ENCODE measurements at places on chromosomes 2 and 18.

DNA sequence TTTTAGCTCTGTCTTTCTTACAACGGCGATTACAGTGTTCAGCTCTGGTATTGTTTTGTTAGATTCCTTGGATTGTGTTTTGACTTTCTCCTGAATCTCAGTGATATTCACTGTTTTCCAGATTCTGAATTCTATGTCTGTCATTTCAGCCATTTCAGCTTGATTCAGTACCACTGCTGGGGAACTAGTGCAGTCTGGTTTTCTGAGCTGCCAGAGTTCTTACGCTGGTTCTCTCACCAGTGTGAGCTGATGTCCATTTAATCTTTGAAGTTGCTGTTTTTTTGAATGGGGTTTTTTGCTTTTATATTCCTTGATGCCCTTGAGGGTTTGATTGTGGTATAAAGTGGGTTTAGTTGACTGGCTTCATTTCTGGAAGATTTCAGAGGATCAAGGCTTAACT, 37.4 kb upstream of the THUMPD2 start:
- DNase-seq: no peak

- no peak for DNase-seq
These were observed 23.7 kb downstream of the RNF125 start for GRCh38 chr18:32042337-32042736.

- peak; percentile 33 for DNase-seq
These were observed 102.6 kb downstream of the HS6ST1 start for GRCh38 chr2:128215897-128216642.

GRCh38 chr18:63169853-63170252, 149.7 kb downstream of the BCL2 start:
- DNase-seq: no peak

DNA sequence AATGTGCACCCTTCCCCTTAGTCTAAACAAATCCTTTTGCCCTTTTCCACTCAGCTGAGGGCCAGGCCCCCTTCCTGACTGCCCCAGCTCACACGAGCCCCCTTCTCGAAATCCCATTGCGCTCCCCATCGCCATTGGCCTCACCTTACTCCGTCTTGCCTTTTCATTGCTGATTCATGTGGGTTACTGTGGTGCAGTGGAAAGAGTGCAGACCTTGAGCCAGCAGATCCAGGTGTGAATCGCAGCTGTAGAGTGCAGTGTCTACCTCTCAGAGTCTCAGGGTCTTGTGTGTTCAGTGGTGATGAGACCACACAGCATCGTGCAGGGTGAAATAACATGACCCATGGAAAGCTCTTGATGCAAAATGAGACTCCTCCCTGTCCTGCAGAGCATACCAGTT, 132.4 kb upstream of the APCDD1 start:
- DNase-seq: no peak

- no peak for DNase-seq
These were observed 131.1 kb downstream of the PPP1R1C start for GRCh38 chr2:182116774-182117173.

GRCh38 chr2:16653083-16653375, 12.6 kb downstream of the CYRIA start:
- no peak for DNase-seq

DNA sequence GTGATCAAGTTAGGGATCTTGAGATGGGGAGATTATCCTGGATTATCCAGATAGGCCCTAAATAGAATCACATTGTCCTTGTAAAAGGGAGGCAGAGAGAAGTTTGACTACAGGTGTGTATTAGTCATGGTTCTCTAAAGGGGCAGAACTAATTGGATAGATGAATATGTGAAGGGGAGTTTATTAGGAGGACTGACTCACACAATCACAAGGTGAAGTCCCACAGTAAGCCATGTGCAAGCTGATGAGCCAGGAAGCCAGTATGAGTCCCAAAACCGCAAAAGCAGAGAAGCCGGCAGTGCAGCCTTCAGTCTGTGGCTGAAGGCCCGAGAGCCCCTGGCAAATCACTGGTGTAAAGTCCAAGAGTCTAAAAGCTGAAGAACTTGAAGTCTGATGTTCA, 275.8 kb downstream of the KCNS3 start:
- peak; percentile 28 for DNase-seq

- no peak for DNase-seq
These were observed 18.2 kb upstream of the DUSP2 start for GRCh38 chr2:96163415-96163767.

DNA sequence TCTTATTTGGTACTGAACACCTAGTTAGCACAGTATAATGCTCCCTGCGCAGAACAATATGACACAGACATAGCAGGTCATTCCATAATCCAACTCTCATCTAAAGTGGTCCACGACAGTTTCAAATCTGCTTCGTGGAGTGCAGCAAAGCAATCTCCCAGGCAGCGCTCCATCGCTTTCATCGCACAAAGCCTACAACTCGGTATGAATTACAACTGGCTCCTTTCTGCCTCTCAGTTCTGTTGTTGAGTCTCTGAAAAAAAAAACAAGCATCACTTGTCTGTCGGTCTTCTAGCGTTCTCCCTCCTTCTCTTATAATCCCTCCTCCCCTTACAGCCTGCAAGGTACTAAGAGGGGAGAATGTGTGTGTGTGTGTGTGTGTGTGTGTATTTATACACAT, 123.5 kb downstream of the FIGN start:
- no peak for DNase-seq

- DNase-seq: peak; percentile 65
These were observed 6.9 kb downstream of the HDAC4 start for GRCh38 chr2:239393941-239394340.

DNA sequence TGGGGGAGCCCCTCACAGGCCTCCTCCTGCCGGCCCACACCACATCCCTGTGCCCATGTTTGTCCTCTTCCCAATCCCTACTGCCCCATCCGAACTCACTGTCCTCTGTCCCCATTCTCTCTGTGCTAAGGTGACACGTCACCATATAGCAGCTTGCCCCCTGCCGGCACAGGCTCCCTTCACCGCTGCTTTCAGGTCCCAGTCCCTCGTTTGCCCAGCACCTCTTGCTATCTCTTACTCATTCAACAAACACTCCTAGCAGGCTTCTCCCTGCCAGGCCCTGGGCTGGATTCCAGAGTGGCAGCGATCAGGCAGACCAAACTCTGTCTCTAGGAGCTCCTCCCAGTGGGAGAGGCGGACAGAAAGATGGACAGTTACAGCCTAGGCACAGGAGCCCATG, 74.3 kb downstream of the TFCP2L1 start:
- no peak for DNase-seq

- DNase-seq: no peak
These were observed 108.3 kb upstream of the NOSTRIN start for GRCh38 chr2:168694173-168694572.

- DNase-seq: no peak
These were observed 73.3 kb downstream of the RPIA start for GRCh38 chr2:88764850-88765153.

DNA sequence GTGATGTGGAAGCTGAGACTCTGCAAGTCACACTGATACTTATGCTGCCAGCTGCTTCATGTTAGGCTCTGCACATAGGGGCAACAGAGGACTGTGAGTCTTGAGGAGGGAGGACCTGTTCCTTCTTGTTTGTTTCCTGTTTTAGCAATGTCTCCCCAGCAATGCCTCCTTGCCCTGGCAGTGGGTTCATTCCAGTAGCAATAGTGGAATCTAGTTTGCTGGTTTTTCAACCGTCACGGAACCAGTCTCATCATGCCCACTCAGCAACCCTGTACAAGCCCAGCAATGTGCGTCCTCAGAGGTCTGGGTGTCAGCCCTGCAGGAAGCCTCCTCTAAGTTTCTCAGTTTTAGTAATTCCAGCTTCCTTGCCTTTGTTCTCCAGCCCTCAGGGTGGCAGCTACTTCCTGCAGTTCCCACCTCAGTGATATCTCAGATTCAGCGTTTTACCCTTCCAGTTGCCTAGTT, 20.5 kb upstream of the ITGB6 start:
- no peak for DNase-seq

DNA sequence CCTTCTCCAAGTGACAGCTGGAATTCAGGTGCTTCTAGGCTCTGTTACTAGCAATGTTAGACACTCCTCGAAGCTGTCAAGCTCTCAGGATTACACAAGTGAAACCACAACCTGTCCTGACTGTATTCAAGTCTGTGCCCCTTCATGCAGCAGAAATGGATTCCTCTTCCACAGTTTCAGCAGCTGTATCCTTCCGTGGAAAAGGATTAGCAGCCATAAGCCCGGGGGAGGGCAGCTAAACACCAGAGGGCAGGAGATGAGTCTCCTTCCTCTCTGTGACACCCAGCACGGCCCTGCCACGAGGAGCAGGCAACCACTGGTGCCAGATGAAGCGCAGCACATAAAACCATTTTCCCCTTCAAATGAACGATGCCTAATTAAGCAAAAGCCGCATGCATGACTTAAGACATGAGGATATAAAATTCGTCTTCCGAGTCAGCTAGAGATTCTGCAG, 1.2 kb downstream of the ST3GAL5 start:
- peak; percentile 48 for DNase-seq

- no peak for DNase-seq
These were observed 6.9 kb upstream of the BOK start for GRCh38 chr2:241551599-241551997.

GRCh38 chr18:63229971-63230370, 89.6 kb downstream of the BCL2 start:
- no peak for DNase-seq

- no peak for DNase-seq
These were observed 127.7 kb downstream of the SOCS6 start for GRCh38 chr18:70416496-70416895.

DNA sequence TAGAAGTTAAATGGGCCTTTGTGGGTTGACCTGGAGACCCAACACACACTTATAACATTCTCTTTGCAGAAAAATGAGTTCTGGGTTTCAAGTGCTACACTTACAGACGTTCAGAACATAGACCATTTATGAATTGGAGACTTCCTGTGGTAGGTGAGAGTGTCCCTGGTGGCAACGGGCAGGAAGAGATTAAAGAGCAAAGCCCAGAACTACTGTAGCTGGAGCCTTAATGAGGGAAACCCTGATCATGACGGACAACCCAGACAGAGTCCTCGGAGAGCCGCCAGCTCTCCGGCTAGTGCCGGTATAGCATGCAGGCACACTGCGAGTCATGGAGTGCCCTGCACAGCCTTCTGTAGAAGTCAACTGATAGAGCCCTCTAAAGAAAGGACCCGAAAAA, 44.5 kb upstream of the RMDN2 start:
- no peak for DNase-seq

- DNase-seq: peak; percentile 68
These were observed 14.1 kb downstream of the LAMA3 start for GRCh38 chr18:23703057-23703986.

DNA sequence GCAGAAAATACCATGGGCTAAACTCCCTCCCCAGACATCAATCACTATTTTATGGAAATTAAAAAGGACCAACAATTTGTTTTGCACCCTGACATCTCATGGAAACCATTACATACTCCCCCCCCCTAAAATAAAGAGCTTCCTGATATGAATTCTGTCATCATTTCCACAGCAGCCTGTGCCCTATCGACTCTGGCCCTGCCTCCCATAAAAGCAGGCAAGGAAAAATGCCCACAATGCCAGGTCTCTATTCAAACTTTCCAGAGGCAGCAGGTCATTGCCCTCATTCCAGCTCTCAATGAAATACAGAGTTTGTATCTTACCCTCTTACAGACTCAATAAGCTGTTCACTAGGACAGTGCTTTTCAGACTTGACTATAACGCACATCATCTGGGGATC, 254.4 kb upstream of the TANK start:
- DNase-seq: no peak

DNA sequence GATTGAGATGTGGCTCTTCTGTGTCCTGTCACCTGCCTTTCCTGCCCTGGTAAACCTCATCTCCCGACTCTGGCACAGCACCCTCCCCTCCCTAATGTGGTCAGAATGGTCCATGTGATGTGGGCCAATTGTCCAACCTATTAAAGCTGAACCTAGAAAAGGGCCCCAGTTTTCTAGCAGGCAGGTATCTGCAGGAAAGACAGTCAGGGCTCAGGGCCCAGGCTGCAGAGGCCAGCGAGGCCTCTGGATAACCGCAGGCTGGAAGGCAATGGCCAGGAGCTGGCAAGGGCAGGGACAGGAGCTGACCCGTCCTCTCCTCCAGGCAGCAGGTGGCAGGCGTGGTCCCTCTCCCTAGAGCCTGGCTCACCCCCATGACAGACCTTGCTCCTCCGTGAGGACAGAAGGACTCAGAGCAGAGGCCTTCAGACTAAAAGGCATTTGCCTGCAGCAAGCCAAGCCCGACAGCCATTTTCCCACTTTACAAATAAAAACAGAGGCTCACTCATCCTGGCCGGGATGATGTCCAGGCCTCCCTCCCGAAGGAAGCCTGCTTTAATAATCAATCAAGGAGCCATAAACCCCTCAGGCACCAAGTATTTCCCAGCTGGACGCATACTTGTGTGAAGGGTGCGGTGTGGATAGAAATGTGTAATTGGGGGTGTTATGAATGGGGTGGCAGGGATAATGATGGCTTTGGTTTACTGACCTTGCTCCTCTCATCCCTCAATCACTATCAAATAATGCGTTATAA, 107.1 kb downstream of the TWIST2 start:
- DNase-seq: peak; percentile 69

DNA sequence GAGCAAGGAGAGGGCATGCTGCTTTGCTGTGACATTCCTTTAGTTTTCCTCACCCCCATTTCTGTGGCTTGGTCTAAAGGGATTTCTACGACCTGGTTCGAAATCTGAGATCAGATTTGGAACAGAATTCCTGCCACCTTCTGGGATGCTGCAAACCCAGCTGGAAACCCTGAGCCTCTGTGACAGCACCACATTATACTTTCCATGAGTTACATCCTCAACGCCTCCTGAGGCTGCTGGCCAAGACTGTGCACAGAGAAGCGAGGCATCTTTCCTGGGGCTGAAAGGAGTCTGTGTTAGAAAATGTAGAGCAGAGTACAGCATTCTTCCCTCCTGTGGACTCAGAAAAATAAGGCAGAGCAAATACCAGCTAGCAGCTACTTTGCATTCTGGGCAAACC, 138.1 kb upstream of the CHAC2 start:
- DNase-seq: no peak

DNA sequence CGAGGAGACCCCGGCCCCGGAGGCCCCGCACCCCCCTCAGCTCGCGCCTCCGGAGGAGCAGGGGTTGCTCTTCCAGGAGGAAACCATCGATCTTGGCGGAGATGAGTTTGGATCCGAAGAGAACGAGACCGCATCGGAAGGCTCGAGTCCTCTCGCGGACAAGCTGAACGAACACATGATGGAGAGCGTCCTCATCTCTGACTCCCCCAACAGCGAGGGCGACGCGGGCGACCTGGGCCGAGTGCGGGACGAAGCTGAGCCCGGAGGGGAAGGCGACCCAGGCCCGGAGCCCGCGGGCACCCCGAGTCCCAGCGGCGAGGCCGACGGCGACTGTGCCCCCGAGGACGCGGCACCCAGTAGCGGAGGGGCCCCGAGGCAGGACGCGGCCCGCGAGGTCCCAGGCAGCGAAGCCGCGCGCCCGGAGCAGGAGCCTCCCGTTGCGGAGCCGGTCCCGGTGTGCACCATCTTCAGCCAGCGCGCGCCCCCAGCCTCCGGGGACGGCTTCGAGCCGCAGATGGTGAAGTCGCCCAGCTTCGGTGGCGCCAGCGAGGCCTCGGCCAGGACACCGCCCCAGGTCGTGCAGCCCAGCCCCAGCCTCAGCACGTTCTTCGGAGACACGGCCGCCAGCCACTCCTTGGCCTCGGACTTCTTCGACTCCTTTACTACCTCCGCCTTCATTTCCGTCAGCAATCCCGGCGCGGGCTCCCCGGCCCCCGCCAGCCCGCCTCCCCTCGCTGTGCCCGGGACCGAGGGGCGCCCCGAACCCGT, 8.3 kb downstream of the TRAPPC12 start:
- no peak for DNase-seq

All from AG10803 (cell line).